ENCODE measurements at places on chromosomes 4 and X. TPM values are rescaled to one million over a fixed set of nuclear protein-coding genes. Genes with fewer than 3 reads are reported as not detected.

Gene SLITRK4
- not detected for total RNA-seq

Gene CSAG1
- 1.2 TPM for total RNA-seq

Gene IBSP
- not detected for total RNA-seq

Gene AKAP14
- not detected for total RNA-seq

Gene GRPR
- total RNA-seq, result 0.15 TPM

Gene SYAP1
- total RNA-seq, result 24.8 TPM
